ENCODE measurements at places on chromosomes 16 and 17.
A peak's percentile ranks its signal among the peaks of the same experiment; 100 is the strongest.

DNA sequence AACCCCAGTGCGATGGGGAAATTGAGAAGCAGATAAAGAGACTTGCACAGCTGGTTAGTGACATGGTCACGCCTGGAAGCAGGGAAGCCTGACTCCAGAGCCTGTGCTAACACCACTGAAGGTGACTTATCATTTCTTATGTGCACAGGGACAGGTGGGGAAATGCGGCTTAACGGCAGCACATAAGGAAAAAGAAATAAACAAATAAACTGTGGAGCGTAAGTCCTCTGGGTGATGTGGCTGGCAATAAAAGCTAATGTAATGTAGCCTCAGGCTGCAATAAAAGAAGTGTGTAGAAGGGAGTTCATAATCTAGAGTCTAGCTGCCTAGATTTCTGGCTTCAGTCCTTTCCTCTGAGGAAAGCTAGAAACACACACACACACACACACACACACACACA is 10.6 kb downstream of the CDH11 start:
- no peak for DNase-seq

DNA sequence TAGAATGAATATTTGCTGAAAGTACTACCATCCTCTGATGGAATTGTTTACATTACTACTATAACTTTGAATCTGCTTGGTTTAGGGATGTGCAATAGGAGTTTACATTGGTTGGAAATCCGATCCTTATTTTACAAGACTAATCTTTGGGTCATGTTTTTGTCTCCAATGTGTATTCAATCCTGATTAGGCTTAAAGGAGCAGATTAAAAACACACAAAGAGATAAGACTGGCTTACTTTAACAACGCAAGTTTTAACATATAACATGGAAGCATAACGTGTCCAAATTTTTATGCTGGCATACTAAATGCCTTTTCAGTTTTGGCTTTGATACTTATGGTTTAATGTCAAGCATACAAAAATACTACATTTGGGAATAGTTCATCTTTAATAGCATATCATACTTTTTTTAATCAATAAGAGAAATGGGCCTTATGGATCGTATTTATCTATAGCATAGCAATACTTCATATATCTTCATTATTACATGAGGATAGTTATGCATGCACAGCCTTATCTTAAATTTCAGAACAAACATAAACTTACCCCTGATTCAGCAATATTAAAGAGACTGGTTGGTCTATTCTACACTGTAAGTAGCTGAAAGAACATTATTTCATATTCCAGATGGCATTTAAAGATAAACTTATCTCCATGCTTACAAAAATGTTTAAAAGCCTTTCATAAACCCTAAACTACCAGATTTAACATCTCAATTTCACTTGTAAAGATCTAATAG is 69.9 kb upstream of the NACA2 start:
- no peak for DNase-seq

GRCh38 chr16:71421911-71422310 is 19.9 kb downstream of the TLE7 start:
- no peak for DNase-seq

DNA sequence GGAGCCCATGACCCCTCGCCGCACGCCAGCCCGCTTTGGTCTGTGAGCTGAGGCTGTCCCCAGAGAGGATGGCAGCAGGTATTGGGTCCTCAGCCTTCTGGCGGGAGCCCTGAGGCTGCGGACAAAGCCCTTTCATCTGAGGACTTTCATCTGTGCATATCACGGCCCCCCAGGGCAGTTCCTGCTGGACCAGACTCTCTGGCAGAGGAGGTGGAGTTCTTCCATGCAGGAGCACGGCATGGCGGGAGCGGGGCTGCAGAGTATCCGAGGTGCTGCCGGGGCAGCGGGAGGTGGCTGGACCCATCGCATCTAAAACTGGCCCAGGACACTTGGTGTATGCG is 18.8 kb downstream of the DHX38 start:
- no peak for DNase-seq

GRCh38 chr16:53549970-53550690 is 47.1 kb upstream of the AKTIP start:
- DNase-seq, result peak; percentile 90

- DNase-seq, result no peak
Measured at GRCh38 chr16:67942200-67942509, 1.8 kb downstream of the LCAT start.

DNA sequence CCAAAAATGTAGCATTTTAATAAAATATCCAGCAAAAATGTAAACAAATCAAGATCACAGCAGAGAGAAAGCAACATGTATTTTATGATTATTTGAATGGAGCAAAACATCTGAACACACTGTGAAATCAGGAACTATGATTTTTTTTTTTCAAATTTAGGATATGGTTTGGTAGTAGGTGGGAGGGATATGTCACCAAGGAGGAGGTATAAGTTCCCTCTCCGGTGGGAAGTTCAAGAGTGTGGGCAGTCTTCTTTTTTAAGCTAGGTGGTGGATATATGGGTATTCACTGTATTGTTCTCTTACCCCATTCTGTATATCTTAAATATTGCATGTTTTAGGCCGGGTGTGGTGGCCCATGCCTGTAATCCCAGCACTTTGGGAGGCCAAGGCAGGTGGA is 10.2 kb downstream of the CDR2 start:
- DNase-seq, result no peak

DNA sequence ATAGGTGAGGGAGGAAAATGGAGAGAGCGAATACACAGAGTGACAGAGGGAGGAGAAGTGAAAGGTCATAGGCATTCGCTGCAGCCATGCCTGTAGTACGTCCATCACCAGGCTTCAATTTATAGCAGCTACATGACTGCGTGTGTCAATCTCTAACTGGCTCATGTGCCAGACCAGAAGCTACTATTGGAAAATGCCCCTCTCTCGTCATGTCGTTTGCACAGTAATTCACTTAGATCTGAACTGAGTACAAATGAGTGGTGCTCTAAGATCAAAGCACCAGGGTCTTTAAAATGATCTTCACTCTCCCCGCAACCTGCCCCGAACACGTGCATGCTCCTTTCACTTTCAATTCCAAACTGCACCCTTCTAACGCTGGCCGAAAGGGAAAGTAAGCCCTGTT is 51.3 kb downstream of the ADCY9 start:
- no peak for DNase-seq

- no peak for DNase-seq
Measured at GRCh38 chr17:67620088-67620487, 97.6 kb upstream of the NOL11 start.

- no peak for DNase-seq
Measured at GRCh38 chr17:16435925-16436886, 20.8 kb downstream of the TRPV2 start.

- DNase-seq, result no peak
Measured at GRCh38 chr17:1580979-1581676, 18.5 kb upstream of the PITPNA start.

- DNase-seq, result peak; percentile 58
Measured at GRCh38 chr16:25006504-25007056, 8.6 kb downstream of the ARHGAP17 start.

DNA sequence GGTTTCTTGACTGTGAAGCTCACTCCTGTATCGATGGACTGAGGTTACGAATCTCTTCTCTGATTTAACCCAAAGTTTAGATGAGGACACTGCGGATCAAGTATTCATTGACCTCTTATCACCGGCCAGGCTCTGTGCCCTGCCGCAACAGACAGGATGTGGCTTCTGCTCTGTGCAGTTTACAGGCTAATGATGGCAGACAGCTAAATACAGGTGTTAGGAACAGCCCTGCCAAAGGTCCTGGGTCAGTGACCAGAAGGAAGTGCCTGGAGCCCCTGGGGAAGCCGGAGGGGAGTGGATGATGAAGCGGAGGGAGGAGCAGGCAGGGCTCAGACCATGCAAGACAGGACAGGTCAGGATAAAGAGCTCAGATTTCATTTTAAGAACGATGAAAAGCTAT is 44.4 kb downstream of the HAPSTR1 start:
- no peak for DNase-seq

DNA sequence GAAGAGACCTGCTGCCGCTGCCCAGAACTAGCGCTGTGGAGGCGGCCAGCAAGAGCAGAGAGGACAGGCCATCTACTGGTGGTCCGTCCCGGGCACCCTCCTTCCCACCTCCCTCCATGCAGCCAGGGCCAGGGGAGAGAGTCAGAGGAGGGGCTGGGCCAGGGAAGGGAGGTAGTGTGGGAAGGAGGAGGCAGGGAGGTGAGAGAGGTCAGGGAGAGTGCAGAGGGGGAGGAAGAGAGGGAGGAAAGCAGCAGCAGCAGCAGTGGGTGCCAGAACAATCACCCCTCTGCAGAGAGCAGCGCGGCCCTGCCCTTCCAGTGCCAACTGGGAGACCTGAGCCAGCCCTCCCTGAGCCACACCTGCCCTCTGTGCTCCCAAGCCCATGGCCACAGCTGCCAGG is 6.6 kb downstream of the C16orf95 start:
- no peak for DNase-seq

- DNase-seq, result no peak
Measured at GRCh38 chr17:6989779-6990178, 6.1 kb upstream of the ALOX12 start.

DNA sequence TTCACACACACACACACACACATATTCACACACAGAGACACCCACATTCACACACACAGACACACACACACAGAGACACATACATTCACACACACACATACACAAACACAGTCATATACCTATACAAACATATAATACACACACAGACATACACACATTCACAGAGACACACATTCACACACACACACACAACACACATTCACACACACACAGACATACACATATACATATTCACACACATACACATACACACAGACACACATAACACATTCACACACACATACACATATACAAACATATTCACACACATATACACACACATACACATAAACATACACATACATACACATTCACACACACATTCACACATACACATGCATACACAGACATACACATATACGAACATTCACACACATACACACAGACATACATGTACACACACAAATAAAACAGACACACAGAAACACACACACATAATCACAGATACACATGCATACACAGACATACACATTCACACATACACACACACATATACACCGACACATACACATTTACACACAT is 7.9 kb downstream of the PRCD start:
- DNase-seq, result no peak

DNA sequence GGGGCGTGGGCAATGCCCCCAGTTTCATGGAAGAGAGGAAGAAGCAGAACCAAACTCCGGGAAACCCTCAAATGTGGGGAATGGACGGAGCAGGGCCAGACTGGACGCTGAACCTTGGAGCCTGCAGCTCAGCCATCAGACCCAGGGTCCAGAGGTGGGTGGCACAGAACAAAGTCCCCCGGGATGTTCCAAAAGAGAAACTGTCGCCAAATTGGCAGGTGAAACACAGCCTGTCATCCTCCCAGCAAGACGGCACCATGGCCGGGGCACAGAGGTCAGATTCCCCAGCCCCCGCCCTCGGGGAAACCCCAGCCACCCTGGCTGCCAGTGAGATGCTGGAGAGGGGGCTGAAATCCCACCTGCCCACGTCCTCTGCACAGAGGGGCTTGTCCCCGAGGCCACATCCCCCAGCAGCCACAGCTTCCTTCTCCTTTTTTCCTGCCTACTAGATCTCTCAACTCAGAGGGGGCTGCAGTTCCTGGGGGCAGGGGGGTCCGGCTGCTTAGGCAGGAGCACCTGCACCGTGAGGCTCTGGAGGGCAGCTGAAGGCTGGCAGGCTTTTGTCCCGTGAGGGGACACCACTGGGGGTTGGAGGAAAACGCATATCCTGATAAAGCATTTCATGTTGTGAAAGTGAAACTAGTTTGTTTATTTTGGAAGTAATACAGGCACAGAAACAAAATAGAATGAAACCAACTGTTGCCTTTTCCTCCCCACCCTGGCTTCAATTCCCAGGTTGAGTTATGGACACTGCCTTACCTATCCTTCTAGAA is 1.2 kb upstream of the SECTM1 start:
- DNase-seq, result no peak

DNA sequence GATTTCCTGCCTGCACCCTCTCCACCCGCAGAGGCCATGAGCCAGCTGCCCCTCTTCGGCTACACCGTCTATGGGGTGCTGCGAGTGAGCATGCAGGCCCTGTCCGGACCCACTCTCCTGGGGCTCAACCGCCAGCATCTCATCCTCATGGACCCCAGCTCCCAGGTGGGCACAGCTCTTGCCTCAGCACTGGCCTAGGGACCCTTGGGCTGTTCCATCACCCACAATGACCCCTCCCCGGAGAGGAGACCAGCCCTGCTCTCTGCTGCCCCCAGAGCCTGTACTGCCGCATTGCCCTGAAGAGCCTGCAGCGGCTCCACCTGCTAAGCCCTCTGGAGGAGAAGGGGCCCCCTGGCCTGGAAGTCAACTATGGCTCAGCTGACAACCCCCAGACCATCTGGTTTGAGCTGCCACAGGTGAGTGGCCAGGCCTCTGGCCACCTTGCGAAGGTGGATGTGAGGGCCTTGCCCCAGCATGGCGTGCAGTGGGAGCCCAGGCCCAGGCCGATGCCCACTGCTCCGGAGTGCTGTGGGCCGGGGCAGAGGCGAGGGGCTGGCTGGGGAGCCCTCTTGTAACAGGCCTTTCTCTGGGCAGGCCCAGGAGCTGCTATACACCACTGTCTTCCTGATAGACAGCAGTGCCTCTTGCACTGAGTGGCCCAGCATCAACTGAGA is 7.3 kb upstream of the SMIM5 start:
- DNase-seq, result peak; percentile 19

GRCh38 chr16:2913603-2914002 is 1.9 kb downstream of the FLYWCH1 start:
- no peak for DNase-seq

GRCh38 chr16:84953190-84953746 is 58.1 kb downstream of the ZDHHC7 start:
- DNase-seq, result no peak

DNA sequence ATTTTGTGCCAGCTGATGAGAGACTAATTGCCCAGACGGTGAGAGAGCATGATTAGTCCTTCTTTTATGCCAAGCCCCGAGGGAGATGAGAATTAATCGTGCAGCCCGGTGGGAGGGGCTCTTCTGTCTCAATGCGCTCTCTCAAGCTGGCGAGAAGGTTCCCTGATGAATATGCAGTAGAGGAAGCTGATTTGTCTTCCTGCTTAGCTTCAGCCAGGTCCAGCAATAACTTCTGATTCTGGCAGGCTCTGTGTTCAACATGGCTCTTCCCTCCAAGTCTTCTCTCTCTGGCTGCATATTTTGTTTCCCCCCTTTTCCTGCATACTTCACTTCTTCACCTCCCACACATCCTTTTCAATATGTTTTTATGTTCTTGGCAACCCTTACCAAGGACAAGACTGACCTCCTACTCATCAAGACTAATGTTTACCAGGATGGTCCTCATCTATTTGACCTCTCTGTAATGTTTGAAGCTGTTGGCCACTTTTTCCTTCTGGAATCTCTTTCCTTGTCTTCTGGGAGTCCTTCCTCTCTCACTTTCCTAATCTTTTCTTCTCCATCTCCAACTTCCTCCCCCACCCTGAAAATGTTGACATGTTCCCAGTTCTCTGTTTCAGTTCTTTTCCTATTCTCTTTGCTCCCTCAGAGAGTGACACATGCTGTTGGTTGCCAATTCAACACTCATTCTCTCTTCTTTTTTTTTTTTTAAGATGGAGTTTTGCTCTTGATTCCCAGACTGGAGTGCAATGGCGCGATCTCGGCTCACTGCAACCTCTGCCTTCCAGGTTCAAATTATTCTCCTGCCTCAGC is 33.1 kb downstream of the ARL4D start:
- peak; percentile 33 for DNase-seq

GRCh38 chr17:57574040-57574513 is 171.0 kb downstream of the CCDC182 start:
- no peak for DNase-seq

GRCh38 chr17:73011016-73011486 is 81.4 kb downstream of the SLC39A11 start:
- no peak for DNase-seq

Data from fibroblast of skin of right biceps (primary cell).